ENCODE measurements at places on chromosomes 16 and 17. TPM values are rescaled to one million over a fixed set of nuclear protein-coding genes. Genes with fewer than 3 reads are reported as not detected.

GRCh38 chr17:60601447-60602384 lies 1.7 kb downstream of the PPM1D start:
- DNase-seq: no peak

- DNase-seq: no peak
These were observed 26.3 kb downstream of the SMURF2 start for GRCh38 chr17:64635647-64636305.

- DNase-seq: no peak
These were observed 5.9 kb downstream of the SUPT6H start for GRCh38 chr17:28667870-28668269.

GRIN2A gene
- 147 TPM for total RNA-seq

DNA sequence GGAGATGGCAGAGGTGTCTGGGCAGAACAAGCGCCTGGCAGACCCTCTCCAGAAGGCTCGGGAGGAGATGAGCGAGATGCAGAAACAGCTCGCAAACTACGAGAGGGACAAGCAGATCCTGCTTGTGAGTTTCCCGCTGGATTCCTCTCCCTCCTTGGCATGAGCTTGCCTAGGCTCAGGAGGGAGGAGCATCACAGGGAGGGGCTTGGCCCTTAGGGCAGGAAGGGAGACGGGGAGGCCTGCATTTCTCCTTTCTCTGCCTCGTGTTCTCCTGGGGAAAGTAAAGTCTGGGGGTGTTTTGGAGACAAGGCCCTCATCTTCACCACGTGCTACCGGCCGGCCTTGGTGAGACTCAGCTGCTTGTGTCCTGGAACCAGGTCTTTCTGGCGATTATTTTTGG lies 18.0 kb upstream of the DBNDD1 start:
- no peak for DNase-seq

DNA sequence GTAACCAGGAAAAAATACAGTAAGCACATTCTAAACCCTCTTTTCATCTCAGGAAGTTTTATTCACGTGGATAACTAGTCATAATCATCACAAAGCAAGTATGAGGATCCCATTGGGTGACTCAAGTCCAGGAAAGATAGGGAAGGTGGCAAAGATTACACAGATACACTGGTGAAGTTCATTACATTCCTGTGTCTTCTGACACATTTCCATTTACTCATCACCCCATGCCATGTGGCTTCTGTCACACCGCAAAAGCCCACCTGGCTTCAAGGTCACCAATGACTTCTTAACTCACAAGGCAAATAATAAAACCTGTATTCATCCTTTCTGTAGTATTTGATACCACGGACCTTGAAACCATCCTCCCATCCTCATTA lies 17.0 kb downstream of the HS3ST3A1 start:
- DNase-seq: no peak

- DNase-seq: no peak
These were observed 155.9 kb downstream of the C16orf78 start for GRCh38 chr16:49529411-49530045.

- DNase-seq: no peak
These were observed 45.0 kb downstream of the LDHD start for GRCh38 chr16:75071621-75072020.

ACE gene
- 10.6 TPM for total RNA-seq

GRCh38 chr16:67703626-67704025 lies 15.5 kb downstream of the GFOD2 start:
- no peak for DNase-seq

GNG13 gene
- 6.1 TPM for total RNA-seq

NTN1 gene
- 4.2 TPM for total RNA-seq

PIK3R5 gene
- total RNA-seq: 4.5 TPM

TXNL4B gene
- 26.2 TPM for total RNA-seq

CDH11 gene
- total RNA-seq: 62.8 TPM

- DNase-seq: no peak
These were observed 41.7 kb downstream of the TIMM22 start for GRCh38 chr17:1038459-1039122.

- DNase-seq: no peak
These were observed 87.2 kb downstream of the MAP2K4 start for GRCh38 chr17:12107905-12108304.

GRCh38 chr16:11621920-11622651 lies 35.4 kb upstream of the LITAF start:
- DNase-seq: no peak

GRCh38 chr16:56998861-56999260 lies 9.5 kb downstream of the NLRC5 start:
- no peak for DNase-seq

HIC1 gene
- 6.0 TPM for total RNA-seq

ZCCHC14 gene
- total RNA-seq: 38.9 TPM

DNA sequence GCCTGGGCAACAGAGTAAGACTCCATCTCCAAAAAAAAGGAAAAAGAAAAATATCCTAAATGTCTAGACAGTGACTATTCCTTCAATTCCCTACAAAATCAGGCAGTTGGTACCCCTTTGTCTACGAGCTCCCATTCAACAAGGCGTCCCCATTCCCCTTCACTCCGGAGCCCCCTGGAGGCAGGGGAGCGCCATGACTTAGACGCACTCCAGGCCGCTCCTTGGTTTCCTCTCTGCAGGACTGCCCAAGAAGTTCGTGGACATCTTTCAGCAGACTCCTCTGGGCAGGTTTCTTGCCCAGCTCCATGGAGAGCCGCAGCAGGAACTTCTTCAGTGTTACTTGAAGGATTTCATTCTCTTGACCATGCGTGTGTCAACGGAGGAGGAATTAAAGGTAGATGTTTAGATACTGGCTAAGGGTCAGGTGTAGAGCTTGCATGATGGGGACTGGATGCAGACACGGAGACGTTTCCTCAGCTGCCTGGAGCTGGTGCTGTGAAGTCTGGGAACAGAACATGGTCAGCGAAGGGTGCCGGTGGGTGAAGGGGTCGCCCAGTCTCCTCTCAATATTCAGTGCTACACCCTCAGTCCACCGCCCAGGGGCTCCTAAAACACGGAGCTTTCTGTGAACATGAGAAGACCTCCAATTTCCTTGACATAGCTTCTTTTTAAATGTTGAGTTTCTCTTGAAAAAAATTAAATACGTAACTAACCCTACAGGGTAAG lies 53.3 kb upstream of the ENDOV start:
- DNase-seq: no peak

GRCh38 chr16:2969545-2970521 lies 685 bp downstream of the PAQR4 start:
- DNase-seq: peak; percentile 57

DNA sequence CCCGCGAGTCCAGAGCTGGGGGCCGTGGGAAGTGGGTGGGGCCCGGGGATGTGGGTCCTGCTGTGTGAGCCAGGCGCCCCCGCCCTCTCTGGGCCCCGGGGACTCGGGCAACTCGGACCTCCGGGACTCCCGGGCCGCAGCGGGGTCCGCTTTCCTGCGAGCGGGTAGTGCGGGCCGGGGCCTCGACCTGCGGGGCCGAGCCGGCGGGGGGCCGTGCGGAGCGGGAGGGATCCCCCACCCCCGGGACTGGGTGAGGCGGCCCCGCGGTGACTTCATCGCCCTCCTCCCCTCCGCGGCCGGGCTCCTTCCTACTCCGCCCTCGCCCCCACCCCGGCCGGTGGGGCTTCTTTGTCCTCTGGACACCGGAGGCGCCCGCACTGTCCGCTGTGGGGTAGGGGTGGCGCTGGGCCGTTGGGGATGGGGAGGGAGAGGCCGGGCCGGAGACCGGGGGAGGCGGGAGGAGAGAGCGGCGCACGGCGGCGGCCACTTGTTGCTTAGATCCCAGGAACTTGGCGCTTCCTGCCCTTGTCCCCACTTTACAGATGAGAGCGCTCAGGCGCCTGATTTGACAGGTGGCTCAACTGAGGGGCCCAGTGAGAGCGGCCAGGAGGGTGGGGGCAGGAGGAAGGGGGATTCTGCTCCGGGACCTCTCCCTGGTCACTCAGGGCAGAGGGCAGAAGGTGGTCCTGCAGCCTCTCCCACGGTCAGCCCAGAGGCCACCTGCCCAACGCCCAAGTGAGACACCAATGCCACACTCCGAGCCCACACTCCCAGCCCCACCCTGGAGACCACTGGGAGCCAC lies 874 bp downstream of the CMTM3 start:
- no peak for DNase-seq

PRDM7 gene
- total RNA-seq: not detected

DNA sequence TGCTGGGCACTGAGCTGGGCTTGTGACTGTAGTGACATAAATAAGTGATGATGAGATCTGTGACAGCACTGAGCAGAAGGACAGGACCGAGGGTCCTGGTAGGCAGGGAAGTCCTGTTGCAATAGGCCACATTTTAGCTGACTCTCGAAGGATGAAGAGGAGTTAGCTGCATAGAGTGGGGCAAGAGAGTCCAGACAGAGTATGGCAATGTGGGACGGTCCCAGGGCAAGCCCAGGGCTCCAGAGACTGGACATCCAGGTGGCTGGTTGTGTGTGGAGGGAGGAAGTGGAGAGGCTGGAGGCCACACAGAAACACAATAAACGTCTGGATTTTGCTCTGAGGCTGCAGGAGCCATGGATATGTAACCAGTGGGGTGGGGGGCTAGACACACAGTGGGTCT lies 64.5 kb upstream of the ZNF423 start:
- DNase-seq: no peak

DNA sequence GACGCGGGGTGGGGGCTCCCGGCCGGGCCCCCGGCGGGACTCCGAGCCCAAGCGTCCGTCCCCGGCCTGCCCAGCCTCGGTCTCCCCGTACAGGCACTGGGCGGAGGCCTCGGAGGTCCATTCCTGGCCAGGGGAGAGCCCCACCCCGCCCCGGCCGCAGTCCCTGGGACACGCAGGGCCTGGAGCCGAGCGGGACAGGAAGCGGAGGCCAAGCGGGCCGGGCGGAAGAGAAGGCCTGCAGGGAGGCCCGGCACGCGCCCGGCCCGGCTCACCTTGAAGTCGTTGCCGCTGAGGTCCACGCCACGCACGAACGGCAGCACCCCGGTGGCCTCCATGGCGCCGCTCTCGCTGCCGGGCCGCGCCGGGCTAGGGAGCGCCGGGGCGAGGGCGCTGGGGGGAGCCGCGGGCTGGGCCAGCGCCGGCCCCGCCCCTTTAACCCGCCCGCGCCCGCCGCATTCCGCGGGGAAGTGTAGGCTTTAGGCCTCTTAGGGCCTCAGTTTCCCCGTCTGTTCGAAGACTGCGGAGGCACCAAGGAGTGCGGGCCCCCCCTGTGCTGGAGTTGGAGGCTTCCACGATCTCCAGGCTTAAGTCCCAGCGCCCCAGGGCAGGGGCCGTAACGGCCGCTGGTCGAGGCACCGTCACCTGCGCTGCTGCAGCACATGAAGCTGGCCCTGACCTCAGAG lies at the start of gene FLII:
FLII (minus strand) TSS at position 383 of the 683 bp plus-strand sequence; CDS start at position 335, 48 bp downstream.
- peak; percentile 81 for DNase-seq

DNA sequence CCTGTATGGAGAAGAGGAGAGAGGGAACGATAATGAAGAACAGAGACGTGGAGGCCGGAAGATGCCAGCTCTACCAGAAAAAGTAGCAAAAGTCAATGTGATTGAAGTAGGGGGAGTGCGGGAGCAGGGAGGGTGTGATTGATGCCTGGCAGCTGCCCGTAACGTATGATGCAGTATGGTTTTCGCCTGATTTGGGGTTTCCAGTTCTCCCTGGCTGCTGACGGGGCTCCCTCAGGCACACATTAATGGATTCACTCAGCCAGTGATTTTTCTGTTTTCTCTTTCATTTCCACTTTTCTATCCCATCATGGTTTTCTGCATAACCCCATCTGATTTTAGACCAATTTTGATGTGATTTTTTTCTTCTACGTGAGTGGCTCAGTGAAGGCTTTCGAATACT lies 62.1 kb downstream of the PRKCA start:
- DNase-seq: no peak

- DNase-seq: no peak
These were observed 66.4 kb downstream of the TMEM114 start for GRCh38 chr16:8523932-8524331.

- no peak for DNase-seq
These were observed 256.6 kb upstream of the KCNJ16 start for GRCh38 chr17:69818467-69818866.

GRCh38 chr16:82146957-82147356 lies 23.1 kb downstream of the MPHOSPH6 start:
- peak; percentile 76 for DNase-seq

GRCh38 chr17:69142175-69142802 lies 594 bp upstream of the ABCA6 start:
- DNase-seq: no peak

DNA sequence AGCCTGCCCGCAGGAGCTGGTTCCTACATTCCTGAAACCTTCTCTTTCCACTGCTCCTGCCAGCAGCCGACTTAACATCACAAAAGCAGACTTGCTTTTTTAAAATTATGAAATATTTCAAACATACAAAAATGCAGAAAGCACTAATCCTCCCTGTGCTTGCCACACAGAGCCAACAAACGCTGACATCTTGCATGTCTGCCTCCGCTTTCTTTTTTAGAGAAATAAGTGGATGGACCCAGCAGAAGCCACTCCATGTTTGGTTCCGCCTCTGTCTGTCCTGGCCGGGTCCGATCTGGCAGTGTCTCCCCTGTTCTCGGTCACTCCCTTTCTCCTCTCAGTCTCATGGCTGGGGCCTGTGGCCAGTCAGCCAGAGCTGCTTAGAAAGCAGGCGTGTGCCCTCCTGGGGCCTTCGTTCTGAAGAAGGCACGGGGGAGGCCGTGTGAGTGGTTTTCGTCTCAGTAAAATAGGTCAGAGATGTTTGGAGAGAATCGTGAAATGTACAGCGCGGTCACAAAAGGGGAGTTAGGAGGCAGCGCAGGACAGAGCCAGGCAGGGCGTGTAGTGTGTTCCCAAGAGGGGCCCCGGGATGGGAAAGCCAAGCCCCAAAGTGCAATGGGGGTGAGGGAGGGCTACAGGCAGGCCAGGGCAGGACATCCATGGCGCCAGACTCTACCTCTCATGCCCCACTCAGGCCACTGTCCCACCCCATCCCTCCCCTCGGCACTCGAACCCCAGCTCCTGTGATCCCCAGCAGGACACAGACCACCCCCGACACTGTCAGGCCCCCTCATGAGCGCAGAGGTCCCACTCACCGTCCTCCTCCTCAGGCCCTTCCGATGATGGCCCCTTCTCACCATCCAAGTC lies 23.2 kb downstream of the MXRA7 start:
- DNase-seq: no peak

GRCh38 chr16:88393034-88393433 lies 10.3 kb downstream of the ZNF469 start:
- no peak for DNase-seq

- peak; percentile 54 for DNase-seq
These were observed 86.8 kb downstream of the WWP2 start for GRCh38 chr16:69848637-69849545.

Measured in dorsolateral prefrontal cortex (tissue), 122 donors.